ENCODE measurements at places on chromosomes 7 and 10.

GRCh38 chr10:85578860-85579259 lies 787.7 kb downstream of the GRID1 start:
- DNase-seq, result no peak

GRCh38 chr7:94043299-94043698 lies 39.1 kb upstream of the BET1 start:
- no peak for DNase-seq

DNA sequence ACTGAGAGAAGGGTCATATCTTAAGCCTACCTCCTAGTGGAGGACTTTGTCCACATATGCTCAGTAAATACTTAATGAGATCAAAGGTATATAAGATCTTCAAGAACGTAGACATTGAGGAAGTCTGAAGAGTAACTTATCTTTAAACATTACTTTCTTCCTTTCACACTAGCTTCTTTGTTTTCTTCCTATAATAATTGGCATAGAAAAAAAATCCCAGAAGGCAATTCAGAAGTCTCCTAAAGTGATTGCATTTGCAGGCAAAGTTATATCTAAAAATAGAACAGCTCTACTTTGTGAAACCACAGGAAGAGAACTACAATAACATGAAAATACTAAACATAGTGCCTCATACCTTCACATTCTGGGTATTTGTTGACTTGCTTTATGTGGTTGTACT lies 150.4 kb downstream of the PPP1R3A start:
- no peak for DNase-seq

- no peak for DNase-seq
Observed at GRCh38 chr10:27464993-27465392, 39.1 kb upstream of the RAB18 start.

DNA sequence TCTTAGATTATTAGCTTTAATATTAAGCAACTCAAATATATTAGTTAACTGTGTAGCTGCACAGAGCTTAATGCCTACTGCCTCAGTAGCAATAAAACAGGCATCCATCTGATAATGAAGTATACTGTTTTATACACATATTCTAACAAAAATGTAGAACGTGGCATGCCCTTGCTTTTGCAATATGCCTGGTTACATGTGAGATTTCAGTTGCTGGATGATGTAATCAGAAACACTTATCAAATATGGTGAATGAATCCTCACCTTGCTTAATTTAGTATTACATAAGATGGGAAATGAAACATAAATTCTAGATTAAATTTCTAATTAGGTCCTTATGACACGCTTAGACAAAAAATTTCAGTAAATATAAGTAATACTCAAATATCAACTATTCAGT lies 8.0 kb downstream of the DNAJC1 start:
- DNase-seq, result no peak

DNA sequence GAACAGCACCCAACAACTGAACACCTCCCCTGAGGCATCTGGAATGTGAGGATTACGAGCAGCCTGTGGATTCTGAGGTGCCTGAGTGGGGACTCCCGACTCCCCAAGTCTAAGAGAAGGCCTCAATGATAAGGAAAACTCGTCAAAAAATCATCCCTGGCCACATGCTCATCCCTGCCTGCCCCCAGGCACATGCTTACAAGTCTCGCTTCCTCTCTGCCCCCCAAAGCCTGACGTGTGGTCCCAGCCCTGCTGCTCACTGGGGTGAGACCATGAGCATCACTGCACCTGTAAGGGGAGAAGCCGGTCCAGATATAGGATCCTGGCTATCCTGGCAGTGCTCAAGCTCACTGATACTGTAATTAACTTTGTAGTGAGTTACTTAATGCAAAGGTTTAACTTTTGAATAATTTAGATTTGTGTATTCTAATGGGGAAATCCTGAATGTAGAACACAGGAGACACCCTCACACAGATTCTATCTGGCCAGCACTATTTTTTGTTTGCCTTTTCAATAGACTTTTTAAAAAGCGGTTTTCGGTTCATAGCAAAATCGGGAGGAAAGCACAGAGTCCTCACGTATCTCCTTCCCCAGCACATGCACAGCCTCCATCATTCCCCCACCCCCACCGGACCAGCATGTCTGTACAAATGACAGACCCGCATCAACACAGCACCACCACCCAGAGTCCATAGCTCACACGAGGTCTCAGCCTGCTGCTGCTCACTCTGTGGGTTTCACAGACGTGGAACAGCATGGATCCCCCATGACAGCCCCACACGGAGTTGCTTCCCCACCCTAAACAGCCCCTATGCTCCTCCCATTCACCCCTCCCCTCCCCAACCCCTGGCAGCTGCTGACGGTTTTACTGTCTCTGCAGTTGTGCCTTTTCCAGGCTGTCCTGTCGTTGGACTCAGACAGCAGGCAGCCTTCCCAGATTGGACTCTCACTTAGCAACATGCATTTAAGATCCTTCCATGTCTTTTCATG lies 167.9 kb downstream of the DIP2C start:
- no peak for DNase-seq

GRCh38 chr10:47025253-47025539 lies 114.0 kb downstream of the PTPN20 start:
- DNase-seq, result no peak

DNA sequence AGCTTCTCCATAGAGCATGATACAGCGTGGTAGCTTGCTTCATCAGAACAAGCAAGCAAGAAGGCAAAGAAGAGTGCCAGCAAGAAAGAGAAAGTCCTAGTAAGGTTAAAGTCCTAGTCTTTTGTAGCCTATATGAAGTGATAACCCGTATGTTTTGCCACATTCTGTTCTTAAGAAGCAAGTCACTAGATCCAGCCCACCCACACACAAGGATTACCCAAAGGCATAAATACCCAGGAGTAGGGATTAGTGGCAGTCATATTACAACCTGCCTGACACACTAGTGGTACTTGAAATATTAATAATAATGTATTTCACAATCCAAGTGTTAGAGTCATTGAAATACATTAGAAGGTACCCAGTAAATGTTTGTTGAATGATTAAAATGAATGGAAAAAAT lies 285.5 kb downstream of the HPSE2 start:
- no peak for DNase-seq

DNA sequence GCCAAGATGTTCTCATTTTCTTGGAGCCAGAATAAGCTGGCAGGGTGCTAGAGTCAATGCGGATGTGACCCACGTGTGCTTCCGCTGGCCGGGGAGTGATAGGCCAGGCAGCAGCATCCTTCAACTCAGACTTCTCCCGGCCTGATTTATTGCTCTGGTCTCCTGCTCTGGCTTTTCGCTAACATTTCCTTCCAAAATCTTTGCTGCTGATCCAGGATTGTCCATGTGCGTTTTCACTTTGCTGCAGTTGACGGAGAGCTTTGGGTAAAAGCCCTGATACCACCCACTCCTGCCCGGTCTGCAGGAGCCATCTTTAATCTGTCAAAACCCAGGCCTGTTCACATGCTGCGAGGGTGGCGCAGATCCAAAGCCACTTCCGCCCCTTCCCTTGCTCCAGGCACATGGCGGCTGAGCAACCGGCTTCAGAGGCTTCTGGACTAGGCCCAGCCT lies 106.8 kb downstream of the CYP26A1 start:
- no peak for DNase-seq
